ENCODE measurements at places on chromosomes 16 and 17.

GRCh38 chr16:66972983-66973382 lies 11.9 kb downstream of the CES3 start:
- no peak for DNase-seq

- no peak for DNase-seq
Measured at GRCh38 chr17:20172376-20172775, 163.2 kb downstream of the SPECC1 start.

DNA sequence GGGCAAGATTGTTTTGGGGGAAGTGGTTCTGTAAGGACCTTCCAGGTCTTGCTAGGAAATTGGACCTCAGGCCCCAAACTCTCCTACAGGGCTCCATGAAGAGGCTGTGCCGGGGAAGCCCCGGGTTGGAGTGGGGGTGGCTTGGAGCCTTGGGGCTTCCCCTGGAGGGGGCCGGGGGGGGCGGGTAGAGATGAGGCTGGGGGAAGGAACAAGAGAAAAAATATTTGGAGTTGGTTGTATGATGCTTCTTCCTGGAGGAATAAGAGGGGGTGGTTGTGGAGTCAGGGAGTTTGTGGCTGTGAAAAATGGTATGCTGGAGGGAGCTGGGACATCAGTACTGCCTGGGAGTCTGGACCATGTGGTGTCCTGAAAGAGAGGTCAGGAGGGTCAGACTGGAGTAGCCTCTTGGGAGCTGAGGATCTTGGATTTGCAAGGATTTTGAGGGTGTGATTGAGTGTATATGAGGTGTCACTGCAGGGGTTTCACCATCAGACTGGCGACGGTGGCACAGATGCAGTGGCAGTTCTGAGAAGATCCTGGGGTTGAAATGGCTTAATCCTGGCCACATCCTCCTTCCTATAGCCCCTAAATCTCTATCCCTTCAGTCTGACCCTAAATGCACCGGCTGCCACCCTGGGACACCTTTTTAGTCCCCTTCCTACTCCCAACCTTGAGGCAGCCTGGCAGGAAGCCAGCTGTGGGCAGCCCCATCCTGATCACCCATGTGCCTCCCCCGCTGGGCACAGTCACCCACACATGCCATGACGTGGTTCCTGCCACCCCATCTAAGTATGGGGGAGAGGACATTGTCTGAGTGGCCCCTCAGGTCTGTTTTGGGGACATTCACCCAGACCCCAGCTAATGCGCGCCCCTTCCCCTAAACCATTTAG lies 10.9 kb downstream of the RARA start:
- DNase-seq: peak; percentile 77

- DNase-seq: no peak
Measured at GRCh38 chr16:56288019-56288418, 96.7 kb downstream of the GNAO1 start.

GRCh38 chr16:26795184-26795583 lies 271.5 kb upstream of the C16orf82 start:
- no peak for DNase-seq

DNA sequence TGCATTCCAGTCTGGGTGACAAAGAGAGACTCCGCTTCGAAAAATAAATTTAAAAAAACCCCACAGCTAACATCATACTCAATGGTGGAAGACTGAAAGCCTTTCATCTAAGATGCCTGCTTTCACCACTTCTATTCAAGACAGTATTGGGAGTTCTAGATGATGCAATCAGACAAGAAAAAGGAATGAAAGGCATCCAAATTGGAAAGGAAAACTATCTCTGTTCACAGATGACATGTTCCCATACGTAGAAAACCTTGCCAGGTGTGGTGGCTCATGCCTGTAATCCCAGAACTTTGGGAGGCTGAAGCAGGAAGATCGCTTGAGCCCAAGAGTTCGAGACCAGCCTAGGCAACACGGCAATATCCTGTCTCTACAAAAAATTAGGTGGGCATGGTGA lies 31.1 kb downstream of the RANBP10 start:
- no peak for DNase-seq

- DNase-seq: peak; percentile 34
Measured at GRCh38 chr17:64358261-64358788, 32.3 kb downstream of the PECAM1 start.

DNA sequence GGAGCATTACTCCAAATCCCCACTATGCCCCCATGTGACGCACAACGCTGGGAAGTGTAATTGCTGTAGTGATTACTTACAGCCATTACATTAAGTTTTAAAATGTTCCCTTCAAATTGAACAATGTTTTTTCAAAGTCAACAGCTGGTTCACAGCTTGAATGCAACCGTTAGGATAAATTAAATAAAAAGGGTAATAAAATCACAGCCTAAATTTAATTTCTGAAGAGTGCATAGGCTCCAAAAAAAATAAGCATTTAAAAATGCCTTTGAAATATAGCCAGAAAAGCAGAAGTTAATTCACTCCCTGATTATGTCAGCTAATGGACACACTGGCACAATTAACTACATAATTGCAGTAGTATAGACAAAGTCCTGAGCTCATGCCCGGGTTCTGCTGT lies 50.5 kb upstream of the KDM8 start:
- no peak for DNase-seq

DNA sequence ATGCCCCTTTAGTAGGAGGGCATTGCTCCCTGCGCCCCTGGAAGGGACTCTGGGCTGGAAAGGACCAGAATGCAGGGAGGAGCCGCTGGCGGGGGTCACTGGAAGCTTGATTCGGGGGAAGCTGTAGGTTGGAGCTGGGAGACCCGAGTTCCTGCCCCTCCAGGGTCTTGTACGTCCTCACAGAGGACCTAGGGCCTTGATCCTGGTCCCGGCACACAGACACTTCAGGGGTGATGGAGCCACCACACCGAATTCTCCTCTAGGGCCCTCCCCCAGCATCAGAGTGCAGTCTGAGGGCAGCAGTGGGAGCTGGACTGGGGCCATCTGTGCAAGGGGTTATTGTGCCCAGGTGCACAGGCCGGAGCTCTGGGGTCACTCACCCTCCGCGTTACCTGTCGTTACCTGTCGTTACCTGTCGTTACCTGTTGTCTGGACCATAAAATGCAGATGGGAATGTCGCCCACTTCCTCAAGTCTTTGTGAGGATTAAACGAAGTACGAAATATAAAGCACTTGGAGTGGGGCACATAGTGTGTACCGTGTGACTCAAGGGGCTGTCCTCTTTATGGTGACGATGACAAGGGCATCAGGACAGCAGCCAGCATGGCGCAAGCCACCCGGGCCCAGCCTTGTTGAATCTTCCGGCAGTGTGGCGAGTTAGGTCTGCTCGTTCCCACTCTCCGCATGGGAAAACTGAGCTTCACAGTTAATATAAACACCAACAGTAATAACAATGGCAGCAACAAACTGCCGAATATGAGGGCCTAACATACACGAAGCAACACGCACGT lies 48.6 kb downstream of the CMIP start:
- DNase-seq: no peak

GRCh38 chr17:42422412-42422957 lies 571 bp downstream of the CAVIN1 start:
- no peak for DNase-seq

DNA sequence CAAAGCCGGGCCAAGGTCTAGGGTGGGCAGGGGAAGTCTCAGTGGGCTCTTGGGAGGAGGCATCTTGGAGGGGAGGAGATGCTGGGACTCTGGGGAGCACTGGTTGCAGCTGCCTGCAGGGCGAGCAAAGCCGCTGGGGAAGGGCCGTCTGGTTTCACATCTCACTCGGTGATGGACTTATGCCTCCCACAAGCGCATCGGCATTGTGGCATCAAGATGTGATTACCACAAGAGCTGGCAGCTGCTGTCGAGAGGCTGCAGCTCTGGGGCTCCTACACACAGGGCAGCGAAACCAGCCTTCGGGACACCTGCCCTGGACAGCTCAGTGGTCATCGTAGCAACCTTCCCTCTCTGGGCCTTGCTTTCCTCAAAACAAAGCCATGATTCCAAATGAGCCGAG lies 3.1 kb upstream of the KCNJ12 start:
- no peak for DNase-seq

DNA sequence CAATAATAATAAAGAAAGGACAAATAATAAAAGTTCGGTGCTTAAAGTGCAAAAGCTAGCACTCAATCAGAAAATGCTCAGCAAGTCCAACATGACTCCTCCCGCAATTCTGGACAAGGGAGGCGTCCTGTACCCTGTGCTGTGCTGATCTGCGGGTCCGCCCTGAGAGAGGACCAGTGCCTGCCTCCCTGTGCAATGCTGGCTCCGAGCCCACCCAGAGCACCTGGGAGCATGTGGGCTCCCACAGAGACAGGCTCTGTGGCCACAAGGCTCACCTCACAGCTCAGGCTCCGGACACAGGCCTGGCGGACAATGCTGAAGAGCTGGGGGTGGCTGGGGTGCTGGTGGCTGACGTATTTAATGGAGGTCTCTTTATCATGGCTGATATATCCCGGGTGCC lies 11.1 kb downstream of the FLCN start:
- DNase-seq: no peak

GRCh38 chr16:57619606-57620334 lies 8.7 kb upstream of the ADGRG1 start:
- DNase-seq: peak; percentile 62

DNA sequence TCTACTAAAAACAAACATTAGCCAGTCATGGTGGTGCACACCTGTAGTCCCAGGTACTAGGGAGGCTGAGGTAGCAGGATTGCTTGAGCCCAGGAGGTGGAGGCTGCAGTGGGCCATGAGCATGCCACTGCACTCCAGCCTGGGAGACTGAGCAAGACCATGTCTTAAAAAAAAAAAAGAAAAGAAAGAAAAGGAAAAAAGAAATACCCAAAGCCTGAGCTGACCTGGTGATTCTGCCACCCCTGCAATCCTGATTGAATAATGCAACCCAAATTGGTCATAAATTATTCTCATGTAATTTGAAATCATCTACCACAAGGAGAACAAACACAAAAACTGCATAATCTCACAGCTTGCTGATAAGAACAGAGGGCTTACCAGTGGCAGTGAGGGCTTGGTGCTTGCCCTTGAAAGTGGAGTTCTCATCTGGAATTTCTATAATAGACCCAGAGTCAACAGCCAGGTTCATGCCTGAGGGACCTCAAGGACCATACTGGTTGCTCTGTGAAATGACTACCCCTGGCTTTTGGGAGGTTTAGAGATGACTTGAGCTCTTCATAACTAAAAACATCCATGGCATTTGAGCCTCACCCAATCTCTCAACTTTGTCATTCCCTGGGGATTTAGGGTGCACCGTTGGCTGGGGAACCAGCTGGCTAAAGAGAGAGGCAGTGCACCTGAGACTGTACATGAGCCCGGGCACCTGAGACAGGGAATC lies 35.4 kb upstream of the TMC5 start:
- DNase-seq: no peak

GRCh38 chr16:58448890-58449289 lies 51.1 kb upstream of the NDRG4 start:
- no peak for DNase-seq

GRCh38 chr17:40070709-40071312 lies 8.0 kb downstream of the THRA start:
- DNase-seq: no peak

DNA sequence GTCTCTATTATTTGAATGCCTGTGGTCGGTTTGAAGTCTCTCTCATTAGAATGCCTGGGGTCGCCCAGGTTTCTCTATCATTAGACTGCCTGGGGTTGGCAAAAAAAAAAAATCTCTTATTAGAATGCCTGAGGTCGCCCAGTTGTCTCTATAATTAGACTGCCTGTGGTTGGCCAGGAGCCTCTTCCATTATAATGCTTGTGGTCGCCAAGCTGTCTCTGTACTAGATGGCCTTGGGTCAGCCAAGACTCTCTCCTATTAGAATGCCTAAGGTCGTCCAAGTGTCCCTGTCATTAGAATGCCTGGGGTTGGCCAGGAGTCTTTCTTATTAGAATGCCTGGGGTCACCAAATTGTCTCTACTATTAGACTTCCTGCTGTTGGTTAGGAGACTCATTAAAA lies 2228.4 kb downstream of the TP53TG3F start:
- no peak for DNase-seq

- no peak for DNase-seq
Measured at GRCh38 chr17:4301066-4301465, 37.3 kb upstream of the ANKFY1 start.

DNA sequence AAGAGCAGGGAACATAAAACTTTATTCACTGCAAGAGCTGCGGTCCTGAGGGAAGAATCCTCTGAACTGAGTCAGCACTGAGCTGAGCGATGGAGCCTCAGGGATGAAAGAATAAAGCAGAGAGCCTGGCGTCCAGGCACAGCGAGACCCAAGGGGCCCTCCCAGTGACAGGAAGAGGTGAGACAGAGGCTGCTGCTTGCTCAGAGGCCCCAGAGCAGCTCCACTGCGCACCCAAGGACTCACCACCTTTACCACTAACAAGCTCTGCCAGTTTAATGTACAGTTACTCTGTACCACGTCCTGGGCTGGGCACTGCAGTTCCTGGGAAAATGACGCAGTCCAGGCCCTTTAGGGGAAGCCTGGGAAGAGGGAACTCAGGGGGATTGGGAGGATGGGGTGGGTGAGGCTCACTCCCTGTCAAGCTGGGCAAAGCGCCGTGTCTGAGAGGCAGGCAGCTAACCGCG lies 5.6 kb downstream of the GFAP start:
- DNase-seq: no peak

- no peak for DNase-seq
Measured at GRCh38 chr17:65797809-65798208, 236.4 kb upstream of the AXIN2 start.

GRCh38 chr16:1323296-1324239 lies 9.9 kb upstream of the BAIAP3 start:
- DNase-seq: no peak

Data from tibial artery (tissue), 4 donors.